ENCODE measurements at places on chromosomes 6 and 20.

- DNase-seq: no peak
These were observed 350.8 kb downstream of the RNGTT start for GRCh38 chr6:88612631-88613030.

- no peak for DNase-seq
These were observed 41.6 kb downstream of the PLAGL2 start for GRCh38 chr20:32165836-32166545.

- no peak for DNase-seq
These were observed 2.4 kb upstream of the CCR6 start for GRCh38 chr6:167120583-167120903.

DNA sequence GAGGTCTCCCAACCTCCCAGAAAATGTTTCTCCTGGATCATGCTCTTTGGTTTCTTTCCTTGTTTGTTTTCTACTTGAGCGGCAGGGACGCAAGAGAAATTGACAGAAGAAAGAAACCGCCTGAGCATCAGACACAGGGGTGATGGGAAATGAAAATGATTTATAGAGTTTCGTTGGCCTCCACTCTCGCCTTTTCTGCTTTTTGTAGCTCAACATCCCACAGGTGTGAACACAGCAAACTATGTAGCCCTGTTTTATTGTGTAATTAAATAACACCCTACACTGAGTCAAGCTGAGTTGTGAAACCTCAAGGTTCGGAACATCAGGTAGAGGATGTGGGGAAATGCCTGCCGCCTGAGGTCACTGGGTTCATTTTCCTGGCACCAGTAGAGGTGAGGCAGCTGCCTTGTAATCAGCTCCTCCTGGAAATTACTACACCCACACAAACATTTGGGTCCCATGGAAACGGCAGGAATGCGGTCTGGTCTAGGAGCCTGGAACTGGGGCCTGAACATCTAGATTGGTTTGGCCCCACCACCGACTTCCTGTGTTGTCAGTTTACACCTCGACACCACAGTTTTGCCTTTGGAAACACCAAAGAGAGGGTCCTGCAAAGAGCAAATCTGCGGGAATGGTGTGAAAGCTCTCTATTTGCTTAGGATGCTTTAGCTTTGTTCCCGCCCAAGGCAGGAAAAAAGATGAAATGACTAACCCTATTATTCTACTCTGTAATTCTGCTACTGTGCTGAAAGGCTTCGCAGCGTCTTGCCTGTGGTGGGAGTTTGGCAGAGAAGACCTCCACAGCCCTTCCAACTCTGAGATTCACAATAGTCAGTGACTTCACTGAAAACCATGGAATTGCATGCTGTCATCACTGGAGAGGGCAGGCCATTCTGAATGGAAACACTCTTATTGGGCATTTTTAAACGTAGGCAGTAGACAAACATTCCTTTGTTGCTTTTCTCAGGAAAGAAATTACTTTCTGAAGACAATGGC lies 53.0 kb downstream of the ADAT2 start:
- no peak for DNase-seq

DNA sequence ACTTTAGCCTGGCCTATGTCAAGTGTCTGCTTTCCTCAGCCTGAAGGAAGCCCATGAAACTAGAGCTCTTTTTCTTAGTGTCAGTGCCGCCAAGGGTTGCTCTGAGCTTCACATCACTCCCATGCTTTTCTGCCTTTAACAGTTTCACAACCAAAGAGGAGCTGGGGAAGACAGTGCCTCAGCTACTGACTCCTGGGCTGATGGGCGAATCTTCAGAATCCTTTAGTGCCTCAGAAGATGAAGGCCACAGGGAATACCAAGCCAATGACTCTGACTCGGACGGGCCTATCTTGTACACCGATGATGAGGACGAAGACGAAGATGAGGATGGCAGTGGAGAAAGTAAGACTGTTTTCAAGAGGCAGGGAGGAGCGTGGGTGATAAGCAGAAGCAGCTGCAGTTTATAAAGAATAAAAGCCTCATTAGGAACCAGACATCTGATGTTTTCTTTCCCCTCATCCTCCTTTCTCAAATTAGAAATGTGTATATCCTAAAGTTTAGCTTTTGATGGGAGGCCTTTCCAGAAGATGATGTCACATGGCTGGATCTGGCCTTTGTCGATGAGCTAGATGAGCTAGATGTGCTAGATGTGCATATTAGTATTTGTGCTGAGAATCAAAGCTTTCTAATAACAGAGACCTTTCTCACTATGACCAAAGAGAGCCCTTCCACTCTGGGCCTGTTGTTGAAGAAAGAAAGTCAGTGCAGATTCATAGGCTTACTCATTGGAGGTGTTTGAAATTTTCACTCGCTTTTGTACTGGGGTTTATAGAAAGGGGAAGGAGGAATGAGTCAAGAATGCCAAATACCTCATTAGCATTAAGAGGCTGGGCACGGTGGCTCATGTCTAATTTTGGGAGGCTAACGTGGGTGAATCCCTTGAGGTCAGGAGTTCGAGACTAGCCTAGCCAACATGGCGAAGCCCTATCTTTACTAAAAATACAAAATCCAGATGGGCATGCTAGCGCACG lies 70.7 kb upstream of the LTV1 start:
- DNase-seq: no peak

GRCh38 chr6:333379-334002 lies 41.2 kb downstream of the DUSP22 start:
- no peak for DNase-seq

DNA sequence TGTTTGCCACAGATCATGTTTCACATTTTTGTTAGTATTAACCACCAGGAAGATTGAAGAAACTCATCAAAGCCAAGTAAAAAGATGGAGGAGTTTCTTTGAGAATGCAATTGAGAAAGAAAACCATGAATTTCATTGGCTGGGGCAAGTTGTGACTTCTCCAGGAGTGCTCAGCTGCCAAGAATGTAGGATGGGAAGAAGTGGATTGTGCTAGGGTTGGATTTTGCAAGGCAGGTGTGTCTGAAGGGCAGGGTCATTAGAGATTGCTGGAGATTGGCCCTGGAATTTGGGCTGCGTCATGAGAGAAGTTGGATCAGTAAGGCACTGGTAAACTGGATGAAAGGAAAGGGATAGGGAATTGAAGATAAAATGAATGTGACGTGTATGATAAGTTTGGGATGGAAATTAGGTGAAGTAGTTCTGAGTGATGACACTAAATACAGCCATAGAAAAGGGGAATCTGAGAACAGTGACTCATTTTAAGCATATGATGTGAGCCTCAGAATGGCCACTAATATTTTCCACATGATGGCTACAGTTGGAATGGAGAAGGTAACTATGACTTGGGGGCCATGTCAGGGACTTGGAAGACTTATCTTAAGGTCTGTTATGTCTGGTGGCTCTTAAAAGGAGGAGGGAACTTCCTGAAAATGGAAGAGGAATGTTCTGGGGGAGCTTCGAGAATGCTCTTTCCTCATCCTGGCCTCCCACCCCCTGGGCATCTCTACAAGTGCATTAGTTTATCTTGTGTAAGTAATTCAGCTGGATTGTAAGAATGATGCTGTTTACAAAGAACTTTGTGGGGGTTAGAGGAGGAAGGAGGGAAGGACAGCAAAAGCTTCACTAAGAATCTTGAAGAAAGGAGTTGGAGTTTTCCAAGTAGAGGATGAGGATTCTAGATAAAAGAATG lies 27.8 kb upstream of the ERVFRD-1 start:
- DNase-seq: no peak

DNA sequence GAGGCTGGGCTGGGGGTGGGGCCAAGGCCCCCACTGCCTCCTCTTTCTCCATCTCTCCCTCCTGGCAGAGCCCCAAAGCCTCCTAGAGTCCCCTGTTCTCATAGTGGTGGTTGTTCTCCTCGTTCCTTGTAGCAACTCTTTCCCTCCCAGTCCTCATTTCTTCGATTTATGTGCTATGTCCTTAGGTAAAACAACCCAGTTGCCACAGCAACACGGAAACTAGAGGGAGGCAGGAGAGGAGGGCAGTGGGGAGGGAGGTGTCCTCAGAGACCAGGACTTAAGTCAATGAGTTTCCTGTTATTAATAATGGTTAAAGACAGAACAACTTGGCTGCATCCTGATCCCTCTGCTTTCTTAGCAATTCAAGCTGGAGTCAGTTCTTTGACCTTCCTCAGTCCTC lies 161.0 kb downstream of the INSM1 start:
- DNase-seq: no peak

- no peak for DNase-seq
These were observed 859 bp upstream of the KIF25 start for GRCh38 chr6:167996424-167997199.

- peak; percentile 38 for DNase-seq
These were observed 816 bp downstream of the NPEPL1 start for GRCh38 chr20:58693226-58694006.

- DNase-seq: no peak
These were observed 67.7 kb downstream of the RREB1 start for GRCh38 chr6:7175462-7175861.

DNA sequence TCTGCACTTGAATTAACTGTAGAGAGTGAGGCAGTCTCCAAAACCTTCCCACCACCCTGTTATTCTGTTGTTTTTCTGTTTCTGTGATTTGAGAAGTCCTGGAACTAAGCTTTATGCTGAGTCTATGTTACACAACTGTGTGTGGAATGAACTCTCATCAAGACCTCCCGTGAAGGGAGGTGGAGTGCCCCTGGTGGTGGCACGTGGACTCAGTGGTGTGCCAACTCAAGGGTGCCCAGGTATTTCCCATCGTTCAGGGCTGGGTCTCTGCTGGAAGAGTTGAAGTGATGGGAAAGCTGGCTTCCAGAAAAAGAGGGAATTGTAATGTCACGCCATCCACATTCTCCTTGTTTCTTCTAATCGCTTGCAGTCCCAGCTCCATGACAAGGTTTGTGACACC lies 374.2 kb downstream of the SMOC2 start:
- no peak for DNase-seq

DNA sequence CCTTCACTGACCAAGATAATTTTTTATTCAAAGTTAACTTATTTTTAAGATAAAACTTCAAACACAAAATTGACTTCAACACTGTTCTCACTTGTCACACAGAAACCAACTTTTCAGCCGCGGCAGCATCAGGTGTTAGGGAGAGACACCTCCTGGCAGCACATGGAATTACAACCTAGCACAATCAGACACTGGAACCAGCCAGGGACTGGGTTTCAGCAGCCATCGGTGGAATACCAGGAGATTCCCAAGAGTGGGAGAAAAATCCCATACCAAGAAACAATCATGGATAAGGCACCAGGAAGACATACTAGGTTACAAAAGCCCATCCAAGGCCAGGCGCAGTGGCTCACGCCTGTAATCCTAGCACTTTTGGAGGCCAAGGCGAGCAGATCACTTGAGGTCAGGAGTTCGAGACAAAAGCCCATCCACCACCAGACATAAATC lies 70.0 kb downstream of the SNX5 start:
- peak; percentile 65 for DNase-seq

DNA sequence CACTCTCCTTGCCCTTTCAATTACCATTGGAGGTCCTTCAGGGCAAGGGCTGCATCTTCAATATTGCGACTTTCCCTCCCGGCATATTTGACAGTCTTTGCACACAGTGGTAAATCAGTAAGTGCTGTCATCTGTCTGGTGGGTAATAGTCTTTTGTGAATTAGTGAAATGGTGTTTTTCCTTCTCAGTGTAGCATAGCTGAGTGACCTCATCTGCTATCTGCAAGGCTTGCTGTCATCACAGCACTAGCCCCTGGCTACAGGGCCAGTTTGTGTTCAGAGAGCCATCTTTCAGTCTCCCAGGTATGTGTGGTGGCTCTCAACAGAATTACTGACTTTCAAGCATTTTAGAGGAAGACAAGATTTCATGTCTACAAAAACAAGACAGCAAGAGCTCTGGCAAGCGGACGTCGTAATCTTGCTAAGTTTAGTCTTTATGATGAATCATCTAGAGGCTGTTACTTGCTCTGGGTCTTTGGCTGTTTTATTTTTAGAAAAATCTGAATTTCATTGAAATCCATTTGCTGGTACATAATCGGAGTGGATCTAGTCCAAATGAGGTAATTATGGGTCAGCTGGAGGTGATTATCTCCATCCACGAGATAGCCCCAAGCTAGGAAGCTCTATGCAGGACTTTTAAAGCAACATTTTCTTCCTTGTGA lies 528.9 kb downstream of the EPM2A start:
- DNase-seq: no peak

DNA sequence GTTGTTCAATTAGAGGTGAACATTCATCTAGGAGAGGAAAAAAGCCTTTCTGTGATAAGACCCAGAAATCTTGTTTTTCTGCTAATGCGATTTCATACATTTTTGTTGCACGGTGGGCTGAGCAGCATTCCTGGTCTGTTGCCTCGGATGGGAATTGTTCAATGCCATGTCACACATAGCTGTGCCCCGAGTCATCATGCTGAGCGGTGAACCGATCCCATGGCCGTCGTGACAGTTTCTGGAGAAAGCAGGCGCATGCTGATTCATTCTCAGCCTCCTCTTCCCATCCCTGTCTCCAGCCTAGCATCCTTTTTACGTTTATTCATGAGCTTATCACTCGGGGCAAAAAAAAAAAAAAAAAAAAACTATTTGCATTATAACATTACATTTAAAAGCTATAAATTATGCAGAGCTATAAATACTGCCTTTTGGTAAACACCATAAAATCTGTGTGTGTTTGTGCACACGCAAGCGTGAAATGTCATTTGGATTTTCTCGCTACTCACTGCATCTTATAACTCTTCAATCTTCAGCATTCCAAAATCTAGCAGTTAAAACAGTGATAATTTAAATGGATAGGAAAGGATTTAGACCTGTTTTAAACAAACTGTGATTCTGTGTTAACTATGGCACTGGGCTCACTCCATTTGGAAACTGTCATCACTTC lies 58.9 kb upstream of the IFNGR1 start:
- no peak for DNase-seq

DNA sequence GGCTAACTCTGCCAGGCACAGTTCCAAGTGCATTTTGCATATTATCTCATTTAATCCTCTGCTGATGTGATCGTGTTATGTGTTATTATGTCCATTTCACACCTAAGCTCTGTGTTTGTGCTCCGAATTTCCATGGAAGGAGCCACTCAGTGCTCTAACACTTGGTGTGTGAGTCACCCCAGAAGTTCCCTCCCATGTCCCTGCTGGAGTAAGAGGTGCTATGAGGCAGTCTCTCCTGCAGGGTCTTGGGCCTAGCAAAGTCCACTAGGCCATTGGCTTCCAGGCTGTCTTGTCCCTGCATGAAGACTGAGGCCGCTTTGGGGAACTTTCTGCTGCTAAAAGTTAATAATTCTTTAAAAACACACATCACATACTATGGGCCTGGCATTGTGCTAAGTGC lies 405.9 kb upstream of the SULF2 start:
- DNase-seq: peak; percentile 46

GRCh38 chr6:157488716-157489118 lies 107.7 kb downstream of the ZDHHC14 start:
- DNase-seq: no peak

GRCh38 chr6:123024976-123025375 lies 28.9 kb downstream of the CLVS2 start:
- DNase-seq: no peak

All from HAP-1 (cell line).